Tracheal epithelial cell (primary cell): ENCODE measurements at places on chromosomes 7 and 10. TPM values are rescaled to one million over a fixed set of nuclear protein-coding genes. Genes with fewer than 3 reads are reported as not detected.

The ACSM6 gene
- not detected in 2 replicates for total RNA-seq

The PPP1R17 gene
- total RNA-seq = not detected in 2 replicates

The MYL10 gene
- not detected in 2 replicates for total RNA-seq

The SPRN gene
- total RNA-seq = under 0.01 TPM in 1 of 2 replicates, not detected in the other

The TMEM140 gene
- 1.2 TPM in 1 of 2 replicates, not detected in the other for total RNA-seq

The ZPBP gene
- total RNA-seq = not detected in 2 replicates

The HERC4 gene
- total RNA-seq = 35.6 and 40.5 TPM in 2 replicates

The RBP4 gene
- total RNA-seq = 0.24 TPM in 1 of 2 replicates, not detected in the other

The ZNF467 gene
- total RNA-seq = 0.43 and 1.2 TPM in 2 replicates

The CALHM1 gene
- not detected in 2 replicates for total RNA-seq

The STRIP2 gene
- 12.3 and 12.4 TPM in 2 replicates for total RNA-seq

The CYP2E1 gene
- total RNA-seq = 2.1 and 2.7 TPM in 2 replicates

The NPC1L1 gene
- total RNA-seq = under 0.01 TPM in 1 of 2 replicates, not detected in the other

The TFPI2 gene
- total RNA-seq = 20.9 and 26.7 TPM in 2 replicates

The CHST3 gene
- total RNA-seq = 20.0 and 21.1 TPM in 2 replicates

The TDRD1 gene
- 1.4 and 1.9 TPM in 2 replicates for total RNA-seq

The IL6 gene
- 23.1 TPM in 1 of 2 replicates, not detected in the other for total RNA-seq

The ATP5F1C gene
- 239 and 289 TPM in 2 replicates for total RNA-seq

The DCLRE1A gene
- 4.8 and 10.2 TPM in 2 replicates for total RNA-seq

The GRM3 gene
- not detected in 2 replicates for total RNA-seq

The EBF3 gene
- total RNA-seq = not detected in 2 replicates

The FOXI2 gene
- total RNA-seq = not detected in 2 replicates

The SLC26A5 gene
- total RNA-seq = not detected in 2 replicates

The H2BK1 gene
- total RNA-seq = not detected in 2 replicates

The MMD2 gene
- total RNA-seq = not detected in 2 replicates

The SNCG gene
- total RNA-seq = 2.2 and 22.0 TPM in 2 replicates

The MAGI2 gene
- total RNA-seq = 0.96 and 1.7 TPM in 2 replicates

The ELFN1 gene
- not detected in 2 replicates for total RNA-seq

The PDE1C gene
- total RNA-seq = under 0.01 and 1.2 TPM in 2 replicates

The LRRC4 gene
- total RNA-seq = 1.7 TPM in 2 replicates

The CPN1 gene
- total RNA-seq = not detected in 2 replicates

The TMED4 gene
- 175 and 201 TPM in 2 replicates for total RNA-seq

The CLDN4 gene
- 60.3 and 251 TPM in 2 replicates for total RNA-seq

The COL26A1 gene
- not detected in 2 replicates for total RNA-seq

The ATOH7 gene
- not detected in 2 replicates for total RNA-seq

The AFAP1L2 gene
- total RNA-seq = 9.4 and 15.7 TPM in 2 replicates

The AKR1C4 gene
- total RNA-seq = not detected in 2 replicates

The ZNF804B gene
- total RNA-seq = not detected in 2 replicates

The GPR146 gene
- 2.8 and 3.9 TPM in 2 replicates for total RNA-seq

The GPRIN2 gene
- total RNA-seq = 0.85 and 10.4 TPM in 2 replicates

The ZNF425 gene
- total RNA-seq = 2.6 and 3.1 TPM in 2 replicates

The MAD1L1 gene
- total RNA-seq = 70.1 and 92.8 TPM in 2 replicates

The NUTM2B gene
- under 0.01 and 0.43 TPM in 2 replicates for total RNA-seq

The RAMP3 gene
- total RNA-seq = 0.21 TPM in 1 of 2 replicates, not detected in the other

The PSMC2 gene
- total RNA-seq = 116 and 182 TPM in 2 replicates

The OR9A2 gene
- total RNA-seq = not detected in 2 replicates

The HMX2 gene
- not detected in 2 replicates for total RNA-seq
